ENCODE measurements at places on chromosomes 11 and 22. TPM values are rescaled to one million over a fixed set of nuclear protein-coding genes. Genes with fewer than 3 reads are reported as not detected.

The GTSE1 gene
- polyA plus RNA-seq, result 8.2 TPM

The MB gene
- polyA plus RNA-seq, result 403 TPM

The NECTIN1 gene
- polyA plus RNA-seq, result 20.0 TPM

DNA sequence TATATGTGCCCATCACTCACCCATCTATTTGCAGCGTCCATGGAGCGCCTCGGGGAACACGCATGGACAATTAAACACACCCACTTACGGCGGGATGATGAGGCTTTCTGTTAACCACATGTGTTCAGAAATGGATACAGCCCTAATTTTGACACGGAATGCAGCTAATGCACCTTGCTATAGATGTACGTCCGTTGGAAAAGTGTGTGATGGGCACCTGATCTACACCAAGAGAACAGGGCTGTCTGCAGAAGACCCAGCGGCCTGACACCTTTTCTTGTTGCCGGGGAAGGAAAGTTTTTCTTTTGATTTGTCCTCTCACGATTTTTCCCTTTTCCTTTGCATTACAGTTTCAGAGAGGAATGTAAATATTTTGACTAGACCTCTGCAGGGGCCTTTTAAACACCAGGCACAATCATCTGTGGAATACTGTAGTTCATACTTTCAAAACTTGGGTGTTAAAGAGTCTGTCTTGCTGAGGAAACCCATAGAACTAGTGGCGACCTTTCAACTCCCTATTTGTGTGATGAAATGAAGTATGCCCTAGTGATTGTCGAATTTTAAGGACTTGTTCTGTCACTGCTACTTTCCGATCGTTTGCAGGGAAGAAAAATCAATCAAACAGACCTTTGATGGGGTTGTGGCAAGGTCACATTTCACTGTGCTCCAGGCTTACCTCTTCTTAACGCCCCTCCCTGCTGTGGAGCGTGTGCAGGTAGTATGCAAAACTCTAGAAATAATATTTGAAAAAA, 16.5 kb upstream of the PAX6 start:
- no peak for DNase-seq

The OR5D13 gene
- polyA plus RNA-seq, result not detected

GRCh38 chr11:132704781-132705375, 827.4 kb downstream of the OPCML start:
- DNase-seq, result no peak

The CCDC73 gene
- polyA plus RNA-seq, result 0.05 TPM

- DNase-seq, result peak; percentile 8
Measured at GRCh38 chr11:133697161-133697560, 148.2 kb downstream of the SPATA19 start.

The GAB4 gene
- not detected for polyA plus RNA-seq

GRCh38 chr11:72981971-72982685, 160.0 kb downstream of the FCHSD2 start:
- no peak for DNase-seq

- no peak for DNase-seq
Measured at GRCh38 chr11:85379066-85379465, 248.1 kb downstream of the DLG2 start.

GRCh38 chr22:48359613-48359965, 1468.1 kb downstream of the BRD1 start:
- DNase-seq, result no peak

The OR52N4 gene
- polyA plus RNA-seq, result not detected

The SERHL2 gene
- polyA plus RNA-seq, result 3.2 TPM

The LRRC51 gene
- polyA plus RNA-seq, result 6.5 TPM

DNA sequence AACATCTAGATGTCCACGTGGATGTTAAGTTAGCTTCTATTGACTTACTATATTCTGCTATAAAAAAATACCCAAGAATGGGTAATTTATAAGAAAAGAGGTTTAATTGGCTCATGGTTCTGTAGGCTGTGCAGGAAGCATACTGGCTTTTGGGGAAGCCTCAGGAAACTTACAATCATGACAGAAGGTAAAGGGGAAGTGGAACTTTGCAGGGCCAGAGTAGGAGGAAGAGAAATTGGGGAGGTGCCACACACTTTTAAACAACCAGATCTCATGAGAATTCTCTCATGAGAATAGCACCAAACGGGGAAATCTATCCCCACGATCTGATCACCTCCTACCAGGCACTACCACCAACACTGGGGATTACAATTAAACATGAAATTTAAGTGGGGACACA, 689.3 kb downstream of the METTL15 start:
- no peak for DNase-seq

DNA sequence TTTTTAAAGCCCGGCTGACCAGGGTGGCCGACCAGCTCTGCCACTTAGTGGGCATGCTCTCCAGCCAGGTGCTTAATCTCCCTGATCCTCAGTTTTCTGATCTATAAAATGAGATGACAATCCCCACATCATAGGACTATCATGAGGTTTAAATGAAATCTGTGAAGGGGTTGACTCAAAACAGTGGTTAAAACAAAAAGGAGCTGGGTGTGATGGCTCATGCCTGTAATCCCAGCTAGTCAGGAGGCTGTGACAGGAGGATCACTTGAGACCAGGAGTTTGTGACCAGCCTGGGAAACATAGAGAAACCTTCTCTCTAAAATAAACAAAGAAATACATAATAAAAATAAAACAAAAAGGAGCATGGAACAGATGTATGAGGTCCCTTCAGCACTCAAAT, 3.6 kb upstream of the C11orf86 start:
- no peak for DNase-seq
